ENCODE measurements at places on chromosomes 7 and 10. TPM values are rescaled to one million over a fixed set of nuclear protein-coding genes. Genes with fewer than 3 reads are reported as not detected.
A peak's percentile ranks its signal among the peaks of the same experiment; 100 is the strongest.

RGR gene
- not detected for total RNA-seq

DNA sequence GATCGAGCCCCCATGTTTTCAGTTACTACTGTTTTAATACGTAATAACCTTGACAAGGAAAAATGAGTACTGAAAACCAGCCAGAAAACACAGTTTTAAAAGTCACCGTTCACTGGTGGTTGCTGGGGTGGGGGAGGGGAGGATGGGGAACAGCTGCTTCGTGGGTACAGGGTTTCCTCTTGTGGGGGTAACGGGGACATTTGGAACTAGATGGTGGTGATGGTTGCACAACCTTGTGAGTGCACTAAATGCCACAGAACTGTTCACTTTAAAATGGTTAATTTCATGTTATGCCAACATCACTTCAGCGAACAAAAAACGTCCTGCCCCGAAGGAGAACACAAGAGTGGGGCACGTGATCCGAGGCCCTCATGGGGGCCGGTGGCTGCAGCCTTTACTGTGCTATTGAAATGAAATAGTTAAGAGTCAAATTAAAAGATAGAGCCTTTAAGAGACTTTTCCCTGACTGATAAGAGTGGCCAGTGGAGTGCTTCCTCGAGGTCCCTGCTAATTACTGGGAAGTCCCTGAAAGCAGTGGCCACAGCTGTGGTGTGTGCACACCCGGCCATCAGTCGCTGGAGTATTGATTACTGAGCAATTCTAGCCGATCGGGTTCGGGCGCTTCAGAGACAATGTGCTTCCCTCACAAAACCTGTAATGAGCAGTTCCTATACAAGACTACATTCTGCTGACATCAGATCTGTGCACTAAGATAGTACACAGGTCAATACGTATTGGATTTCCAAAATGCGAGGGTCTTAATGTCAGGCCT, 80.3 kb downstream of the EBF3 start:
- no peak for DNase-seq
- no peak overlapping the region for H3K4me3 ChIP-seq
- peaks cover 10% of the 10 kb centered on the region for H3K27me3 ChIP-seq

- peaks cover 17% of the 10 kb centered on the region for H3K4me1 ChIP-seq
- H3K27me3 ChIP-seq: no peaks in the 10 kb centered on the region
- H3K36me3 ChIP-seq: no peaks in the 10 kb centered on the region
- H3K4me3 ChIP-seq: no peak overlapping the region
- no peak for DNase-seq
These were observed 86.7 kb downstream of the PRKAG2 start for GRCh38 chr7:151790095-151790829.

- H3K4me3 ChIP-seq: no peak overlapping the region
- H3K27ac ChIP-seq: no peak overlapping the region
- no peaks in the 10 kb centered on the region for H3K4me1 ChIP-seq
These were observed 138.6 kb downstream of the LHPP start for GRCh38 chr10:124600051-124600880.

DNA sequence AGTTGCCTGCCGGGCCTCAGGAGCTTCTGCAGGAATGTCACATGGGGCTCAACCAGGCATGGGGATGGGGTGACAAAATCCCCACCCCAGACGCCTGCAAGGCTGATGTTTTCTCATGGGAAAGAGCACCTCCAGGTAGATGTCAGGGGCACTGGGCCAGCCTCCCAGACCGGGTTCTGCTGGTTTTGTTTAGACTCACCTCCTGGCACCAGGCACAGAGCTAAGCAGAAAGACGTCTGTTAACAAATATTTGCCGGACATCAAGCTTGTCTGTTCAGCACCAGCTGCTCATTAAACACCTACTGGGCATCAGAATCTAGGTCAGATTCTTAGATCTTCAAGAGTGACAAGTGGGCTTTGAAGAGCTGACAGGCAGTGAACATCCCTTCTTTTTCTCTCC, 34.9 kb upstream of the TCERG1L start:
- H3K27me3 ChIP-seq: no peaks in the 10 kb centered on the region
- H3K4me1 ChIP-seq: no peaks in the 10 kb centered on the region
- DNase-seq: no peak

DNA sequence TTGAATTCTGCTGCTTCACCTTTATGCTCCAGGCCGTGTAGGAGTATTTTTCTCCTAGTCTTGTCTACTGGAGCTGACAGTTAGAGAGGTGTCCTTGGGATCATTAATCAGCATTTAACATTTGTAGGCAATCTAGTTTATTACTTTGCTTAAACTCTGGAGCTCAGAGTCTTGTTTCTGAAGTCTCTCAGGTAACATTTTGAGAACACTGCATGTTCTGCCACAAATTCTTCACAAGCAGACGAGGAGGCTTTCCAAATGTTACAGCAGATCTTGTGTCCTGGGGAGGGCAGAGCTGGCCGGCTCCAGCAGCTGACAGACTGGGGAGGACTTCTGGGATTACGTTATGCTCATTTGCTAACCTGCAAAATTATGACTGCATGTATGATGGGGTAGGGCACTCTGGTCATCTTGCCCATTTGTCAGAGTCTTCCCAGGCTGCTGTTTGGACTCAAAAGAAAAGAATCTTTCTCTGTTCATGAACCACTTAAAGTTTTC, 50.5 kb downstream of the GALNT17 start:
- no peak overlapping the region for H3K4me3 ChIP-seq
- no peaks in the 10 kb centered on the region for H3K27me3 ChIP-seq
- no peak for DNase-seq
- no peaks in the 10 kb centered on the region for H3K4me1 ChIP-seq
- no peak overlapping the region for H3K27ac ChIP-seq

- peaks cover 9% of the 10 kb centered on the region for H3K4me1 ChIP-seq
- peak overlapping the region; percentile 83 for H3K4me3 ChIP-seq
- peak overlapping the region; percentile 91 for H3K27ac ChIP-seq
- no peak for DNase-seq
- no peaks in the 10 kb centered on the region for H3K27me3 ChIP-seq
These were observed 664 bp downstream of the FMC1 start for GRCh38 chr7:139341776-139342226.

LRRN3 gene
- not detected for total RNA-seq

RHOBTB1 gene
- 6.7 TPM for total RNA-seq

PNLIP gene
- total RNA-seq: not detected

ACBD7 gene
- total RNA-seq: 5.4 TPM

DNA sequence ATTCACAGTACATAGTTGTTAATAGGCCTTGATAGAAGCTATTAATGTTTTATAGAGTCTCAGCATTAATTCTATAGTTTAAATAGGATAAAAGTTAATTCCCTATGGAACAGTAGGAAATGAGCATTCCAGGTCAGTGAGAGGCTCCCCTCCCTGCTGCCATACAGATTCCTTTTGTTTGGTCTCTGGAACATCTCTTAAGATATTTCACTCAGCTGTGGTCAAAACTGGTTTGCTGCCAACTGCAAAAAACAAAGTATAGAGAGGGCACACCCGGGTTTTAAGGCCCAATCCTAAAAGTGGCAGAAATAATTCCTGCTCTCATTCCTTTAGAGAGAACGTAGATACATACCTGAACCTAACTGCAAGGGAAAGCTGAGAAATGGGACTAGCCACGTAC, 51.3 kb downstream of the MDFIC start:
- DNase-seq: peak; percentile 40
- H3K27me3 ChIP-seq: no peaks in the 10 kb centered on the region
- H3K36me3 ChIP-seq: no peaks in the 10 kb centered on the region
- no peak overlapping the region for H3K27ac ChIP-seq
- H3K4me1 ChIP-seq: peaks cover 9% of the 10 kb centered on the region
- H3K4me3 ChIP-seq: no peak overlapping the region

DNA sequence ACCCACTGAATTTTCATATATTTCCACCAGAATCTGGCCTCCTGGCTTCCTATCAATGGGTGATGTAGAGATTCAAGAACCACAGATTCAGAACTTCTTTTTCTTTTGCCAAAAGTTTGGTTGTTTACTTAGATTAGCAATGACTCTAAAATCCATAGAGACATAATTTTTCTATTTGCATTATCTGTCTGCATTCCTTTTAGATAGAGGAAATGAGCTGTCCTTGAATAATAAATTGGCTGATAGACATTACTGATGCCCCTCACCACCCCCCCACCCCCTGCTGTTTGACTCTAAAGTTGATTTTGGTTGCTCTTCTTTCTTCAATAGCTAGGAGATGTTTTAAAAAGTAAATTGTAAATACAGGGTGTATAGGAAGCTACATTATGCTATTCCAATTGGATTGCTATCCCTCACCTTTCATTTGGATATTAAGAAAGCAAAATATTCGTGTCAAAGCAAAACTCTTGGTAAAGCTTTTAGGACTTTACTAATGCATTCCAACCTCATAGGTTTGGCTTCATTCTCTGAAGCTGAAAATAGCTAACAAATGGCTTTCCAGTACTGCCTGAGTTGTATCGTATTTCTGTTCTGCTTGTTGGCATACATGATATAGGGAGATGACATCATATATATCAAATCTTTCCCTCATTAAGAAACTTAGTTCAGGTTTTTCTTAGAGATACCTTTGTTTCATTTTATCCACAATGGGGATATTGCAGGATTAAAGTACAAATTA, 606.0 kb downstream of the ARL4A start:
- DNase-seq: peak; percentile 43
- no peaks in the 10 kb centered on the region for H3K36me3 ChIP-seq
- no peak overlapping the region for H3K27ac ChIP-seq
- no peak overlapping the region for H3K4me3 ChIP-seq
- peaks cover 14% of the 10 kb centered on the region for H3K4me1 ChIP-seq

PIP4K2A gene
- 20.2 TPM for total RNA-seq

DNA sequence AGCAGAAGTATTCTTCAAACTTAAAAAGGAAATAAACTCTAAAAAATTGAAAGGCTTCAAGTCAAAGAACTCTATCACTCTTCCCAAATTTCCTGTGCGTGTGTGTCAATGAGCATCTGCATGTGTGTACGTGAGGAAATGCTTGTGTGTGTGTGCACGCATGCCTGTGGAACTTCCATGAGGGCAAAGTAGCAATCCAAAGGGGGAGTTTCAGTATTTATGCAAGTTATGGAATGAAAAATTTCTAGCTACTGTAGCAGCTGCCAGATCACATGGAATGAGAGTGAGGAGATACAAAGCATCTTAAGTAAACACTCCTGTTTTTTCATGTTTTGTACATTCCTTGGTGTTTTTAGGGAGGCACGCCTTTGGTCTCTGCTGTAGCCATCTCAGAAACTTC, 152.6 kb downstream of the RAPGEF5 start:
- H3K4me1 ChIP-seq: peaks cover 9% of the 10 kb centered on the region
- no peak overlapping the region for H3K27ac ChIP-seq
- H3K36me3 ChIP-seq: no peaks in the 10 kb centered on the region
- DNase-seq: no peak
- no peak overlapping the region for H3K4me3 ChIP-seq

TBX20 gene
- total RNA-seq: 1.1 TPM

DNA sequence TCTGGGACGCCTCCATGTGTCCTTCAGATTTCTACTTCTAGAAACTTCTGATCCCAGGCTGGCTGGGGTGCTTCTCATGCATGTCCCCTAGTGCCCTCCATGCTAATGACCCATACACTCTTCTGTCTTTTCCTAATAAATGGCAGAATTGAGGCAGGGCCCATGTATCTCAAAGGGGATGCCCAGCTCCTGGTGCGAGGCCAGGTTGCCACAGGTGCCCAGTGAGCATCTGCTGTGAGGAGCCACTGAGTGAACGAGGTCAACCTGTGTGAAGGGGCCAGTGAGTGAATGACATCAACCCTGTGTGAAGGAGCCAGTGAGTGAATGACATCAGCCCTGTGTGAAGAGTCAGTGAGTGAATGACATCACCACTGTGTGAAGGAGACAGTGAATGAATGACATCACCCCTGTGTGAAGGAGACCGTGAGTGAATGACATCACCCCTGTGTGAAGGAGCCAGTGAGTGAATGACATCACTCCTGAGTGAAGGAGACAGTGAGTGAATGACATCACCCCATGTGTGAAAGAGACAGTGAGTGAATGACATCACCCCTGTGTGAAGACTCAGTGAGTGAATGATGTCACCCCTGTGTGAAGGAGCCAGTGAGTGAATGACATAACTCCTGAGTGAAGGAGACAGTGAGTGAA, 478.9 kb downstream of the PTPRN2 start:
- H3K4me1 ChIP-seq: 0 out of 2 replicates have a peak, but pooled peaks cover 5% of the 10 kb centered on the region
- H3K27ac ChIP-seq: no peak overlapping the region
- H3K27me3 ChIP-seq: no peaks in the 10 kb centered on the region
- H3K4me3 ChIP-seq: no peak overlapping the region
- no peaks in the 10 kb centered on the region for H3K36me3 ChIP-seq

GNAT3 gene
- not detected for total RNA-seq

FFAR4 gene
- 1.5 TPM for total RNA-seq

MYH16 gene
- 4.7 TPM for total RNA-seq

- no peaks in the 10 kb centered on the region for H3K27me3 ChIP-seq
- peak; percentile 1 for DNase-seq
These were observed 457 bp downstream of the ACADSB start for GRCh38 chr10:123009105-123009820.

DNA sequence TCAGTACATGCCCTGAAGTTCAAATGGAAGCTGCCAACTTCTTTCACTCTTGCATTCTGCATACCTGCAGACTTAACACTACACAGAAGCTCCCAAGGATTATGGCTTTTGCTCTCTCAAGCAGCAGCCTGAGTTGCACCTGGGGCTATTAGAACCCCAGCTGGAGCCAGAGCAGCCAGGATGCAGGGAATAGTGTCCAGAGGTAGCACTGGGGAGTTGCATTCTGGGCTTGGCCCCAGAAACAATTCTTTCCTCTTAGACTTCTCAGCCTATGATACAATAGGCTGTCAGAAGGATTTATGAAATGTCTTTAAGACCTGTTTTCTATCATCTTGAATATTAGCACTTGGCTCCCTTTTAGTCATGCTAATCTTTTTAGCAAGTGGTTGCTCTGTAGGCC, 886.7 kb upstream of the GHITM start:
- no peak overlapping the region for H3K27ac ChIP-seq
- DNase-seq: no peak
- no peak overlapping the region for H3K4me3 ChIP-seq
- H3K4me1 ChIP-seq: no peaks in the 10 kb centered on the region
- H3K36me3 ChIP-seq: no peaks in the 10 kb centered on the region
- no peaks in the 10 kb centered on the region for H3K27me3 ChIP-seq

ITGA8 gene
- not detected for total RNA-seq

Measured in PC-3 (cell line).